ENCODE measurements at places on chromosomes 5 and 9. TPM values are rescaled to one million over a fixed set of nuclear protein-coding genes. Genes with fewer than 3 reads are reported as not detected.

DNA sequence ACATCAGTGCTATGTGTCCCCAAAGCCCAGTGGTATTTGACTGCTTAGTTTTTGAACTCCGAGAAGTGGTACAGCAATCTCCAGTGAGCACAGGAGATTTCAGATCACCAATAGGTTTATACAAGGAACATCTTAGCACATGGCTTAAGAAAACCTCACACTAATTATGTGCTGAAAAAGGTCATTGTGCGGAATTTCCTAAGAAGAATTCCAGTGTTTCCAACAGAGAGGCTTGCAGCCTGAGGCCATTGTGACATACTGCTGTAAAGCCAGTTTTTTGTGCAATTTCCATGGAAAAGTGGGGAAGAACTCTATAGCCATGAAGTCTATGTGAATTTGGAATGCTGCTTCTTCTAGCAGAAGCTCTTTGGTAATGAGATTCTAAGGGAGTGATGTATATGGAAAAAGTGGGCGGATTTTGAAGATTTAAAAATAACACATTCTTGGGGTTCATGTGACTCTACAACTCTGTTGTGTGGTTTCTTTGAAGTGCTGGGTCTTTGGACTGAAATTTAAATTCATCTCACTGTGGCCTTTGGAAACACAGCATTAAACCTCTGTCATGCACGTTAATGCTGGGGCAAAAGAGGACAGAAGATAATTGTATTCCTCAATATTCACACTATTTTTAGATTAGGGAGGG, 110.5 kb upstream of the CD180 start:
- DNase-seq = peak; percentile 71

GRCh38 chr9:34151398-34151797, 24.9 kb upstream of the DCAF12 start:
- DNase-seq = no peak

DNA sequence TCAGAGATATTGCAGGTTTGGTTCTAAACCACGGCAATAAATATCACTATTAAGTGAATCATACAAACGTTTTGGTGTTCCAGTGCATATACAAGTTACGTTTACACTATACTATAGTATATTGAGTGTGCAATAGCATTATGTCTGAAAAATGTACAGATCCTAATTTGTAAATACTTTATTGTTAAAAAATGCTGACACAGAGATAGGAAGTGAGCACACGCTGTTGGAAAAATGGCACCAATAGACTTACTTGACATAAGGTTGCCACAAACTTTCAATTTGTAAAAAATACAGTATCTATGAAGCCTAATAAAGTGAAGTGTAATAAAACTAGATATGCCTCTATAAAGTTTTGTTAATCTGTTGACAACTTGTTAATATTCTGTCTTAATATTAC, 16.0 kb downstream of the CFAP90 start:
- DNase-seq = no peak

Gene SLC45A2
- polyA plus RNA-seq = 0.12 TPM

- no peak for DNase-seq
Measured at GRCh38 chr9:135070198-135070951, 17.1 kb upstream of the OLFM1 start.

- DNase-seq = no peak
Measured at GRCh38 chr9:120927269-120928014, 846 bp upstream of the TRAF1 start.

GRCh38 chr9:127856729-127857116, 2.3 kb upstream of the ENG start:
- DNase-seq = no peak

GRCh38 chr5:171175746-171176145, 133.3 kb upstream of the TLX3 start:
- no peak for DNase-seq

DNA sequence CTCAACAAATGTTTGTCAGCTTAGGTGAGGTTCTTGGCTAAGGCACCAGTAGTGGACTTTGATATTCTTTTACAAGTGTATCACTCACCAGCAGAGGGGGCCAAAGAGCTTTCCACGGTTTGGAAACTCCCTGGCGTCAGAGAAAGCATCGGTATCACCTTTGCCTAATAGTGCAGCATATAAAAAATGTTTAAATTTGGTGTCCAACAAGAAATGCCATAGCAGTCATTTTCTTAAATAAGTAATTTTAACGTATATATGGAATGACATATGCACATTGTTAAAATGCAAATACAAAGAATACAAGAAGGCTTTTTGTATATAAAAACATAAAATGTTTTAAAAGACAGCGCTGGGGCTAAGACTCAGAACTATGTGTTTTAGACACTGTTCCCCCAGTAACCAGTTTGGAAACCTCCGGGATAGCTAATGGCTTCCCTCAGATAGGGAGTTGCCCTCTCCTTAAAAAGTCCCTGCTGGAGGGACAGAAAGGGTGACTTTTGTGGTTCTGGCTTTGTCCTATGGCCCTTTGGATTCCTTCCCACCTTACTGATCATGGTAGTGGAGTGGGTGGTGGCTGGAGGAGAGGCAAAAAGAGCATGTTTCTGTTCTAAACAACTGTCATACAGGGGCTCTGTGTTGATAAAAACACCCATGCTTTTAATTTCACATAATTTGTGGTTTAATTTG, 124.6 kb downstream of the GPBP1 start:
- DNase-seq = peak; percentile 89

Gene ARID3C
- 0.18 TPM for polyA plus RNA-seq

DNA sequence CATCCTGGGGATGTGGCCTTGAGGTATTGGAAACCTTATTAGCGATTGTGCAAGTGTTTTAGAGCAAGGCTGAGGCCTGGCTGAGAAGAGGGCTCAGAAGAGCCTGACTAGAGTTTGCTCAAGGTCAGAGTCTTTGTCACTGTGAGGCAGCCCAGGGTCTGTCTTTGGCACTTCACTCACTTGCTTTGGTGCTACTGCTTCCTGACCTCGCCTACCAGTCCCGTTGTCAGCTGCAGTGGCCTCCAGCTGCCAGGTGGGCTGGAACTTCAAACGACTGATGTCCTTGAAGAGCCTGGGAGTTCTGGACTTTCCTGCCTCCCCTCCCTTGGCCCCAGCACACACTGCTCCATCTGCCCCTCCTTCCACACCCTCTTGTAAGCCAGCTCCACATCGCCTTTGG, 228.0 kb downstream of the SNX18 start:
- DNase-seq = no peak

DNA sequence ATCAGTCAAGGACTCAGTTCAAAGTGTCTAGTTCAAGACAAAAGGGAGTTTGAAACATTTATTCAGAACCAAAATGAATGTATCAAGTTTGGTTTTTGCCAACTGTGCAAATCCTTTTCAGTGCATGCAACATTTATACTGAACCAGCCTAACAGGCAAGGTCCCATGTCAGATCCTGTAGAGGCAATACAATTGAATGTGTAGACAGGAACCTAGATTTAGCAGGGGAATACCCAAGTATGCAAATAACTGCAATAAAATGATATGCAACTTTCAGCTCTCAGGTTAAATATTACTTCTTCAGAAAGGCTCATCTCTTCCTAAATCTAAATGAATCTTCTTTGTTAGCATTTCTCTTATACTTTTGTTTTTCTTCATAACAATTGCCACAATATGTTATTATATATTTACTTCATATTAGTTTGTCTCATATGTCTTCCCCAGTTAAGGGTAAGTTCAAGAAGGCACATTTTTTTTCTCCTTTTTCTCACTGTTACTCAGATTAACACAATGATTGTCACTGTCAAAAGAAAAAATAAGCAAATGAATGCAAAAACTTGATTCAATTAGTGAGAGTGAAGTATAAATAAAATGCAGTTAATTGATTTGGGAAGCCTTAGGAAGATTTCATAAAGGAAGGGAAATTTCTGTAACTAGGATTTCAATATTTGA, 163.9 kb upstream of the RASA1 start:
- no peak for DNase-seq

DNA sequence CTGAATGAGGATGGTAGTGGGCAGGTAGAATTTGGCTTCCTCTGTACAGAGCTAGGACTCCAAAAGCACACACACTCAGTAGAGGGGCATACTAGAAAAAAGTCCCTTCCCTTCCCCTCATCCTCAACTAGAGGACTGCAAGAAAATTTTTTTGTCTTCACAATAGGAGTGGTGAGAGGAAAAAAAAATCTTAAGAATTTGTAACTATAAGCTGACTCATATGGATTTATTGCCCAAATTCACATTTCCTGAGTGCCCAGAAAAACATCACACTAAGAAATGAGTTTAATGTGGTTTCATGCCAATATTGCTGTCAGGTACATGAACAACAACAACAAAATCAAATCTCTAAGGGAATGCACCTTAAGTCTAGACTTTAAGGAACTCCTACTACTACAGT, 43.7 kb downstream of the RANBP6 start:
- no peak for DNase-seq

Gene FOXD4L5
- polyA plus RNA-seq = 0.96 TPM

Gene MACROH2A1
- polyA plus RNA-seq = 112 TPM

Gene TMEM215
- 2.4 TPM for polyA plus RNA-seq

Gene SLCO6A1
- 1.7 TPM for polyA plus RNA-seq

Gene PAEP
- not detected for polyA plus RNA-seq

Gene IL4
- polyA plus RNA-seq = not detected

DNA sequence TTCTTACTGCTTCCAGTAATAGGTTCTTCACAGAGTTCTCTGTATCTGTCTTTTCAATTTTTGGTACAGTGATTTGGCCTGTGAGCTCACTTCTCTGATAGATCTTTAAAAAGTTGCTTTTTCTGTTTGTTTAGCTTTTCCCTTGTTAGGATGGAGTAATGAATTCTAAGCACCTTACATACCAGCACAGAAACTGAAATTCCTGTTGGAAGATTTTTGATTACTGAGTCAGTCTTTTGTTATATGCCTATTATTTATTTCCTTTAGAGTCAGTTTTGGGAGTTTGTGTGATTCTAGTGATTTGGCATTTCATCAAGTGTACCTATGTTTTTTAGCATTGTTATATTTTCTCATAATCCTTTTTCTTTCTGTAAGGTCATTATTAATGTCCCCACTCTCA, 37.6 kb upstream of the IPPK start:
- no peak for DNase-seq

Gene GCNT4
- polyA plus RNA-seq = 0.48 TPM

DNA sequence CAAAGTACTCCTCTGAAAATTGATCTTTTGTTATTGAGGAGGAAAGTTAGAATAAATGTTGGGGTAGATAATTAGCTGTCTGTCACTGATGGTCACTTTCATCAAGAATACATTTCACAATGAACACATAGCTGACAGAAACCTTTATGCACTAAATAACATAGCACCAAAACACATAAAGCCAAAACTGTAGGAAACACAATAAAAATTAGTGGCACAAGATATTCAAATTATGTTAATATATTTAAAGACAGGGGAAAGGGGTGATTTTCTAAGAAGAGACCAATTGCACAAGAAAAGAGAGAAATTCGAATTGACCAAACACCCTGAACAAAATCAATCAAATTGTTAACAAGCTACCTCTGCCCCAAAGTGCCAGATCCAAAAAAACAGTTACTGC, 89.7 kb downstream of the AK8 start:
- no peak for DNase-seq

Gene ASS1
- 51.2 TPM for polyA plus RNA-seq

Gene TOR1B
- polyA plus RNA-seq = 16.0 TPM

Gene LEAP2
- 3.7 TPM for polyA plus RNA-seq

DNA sequence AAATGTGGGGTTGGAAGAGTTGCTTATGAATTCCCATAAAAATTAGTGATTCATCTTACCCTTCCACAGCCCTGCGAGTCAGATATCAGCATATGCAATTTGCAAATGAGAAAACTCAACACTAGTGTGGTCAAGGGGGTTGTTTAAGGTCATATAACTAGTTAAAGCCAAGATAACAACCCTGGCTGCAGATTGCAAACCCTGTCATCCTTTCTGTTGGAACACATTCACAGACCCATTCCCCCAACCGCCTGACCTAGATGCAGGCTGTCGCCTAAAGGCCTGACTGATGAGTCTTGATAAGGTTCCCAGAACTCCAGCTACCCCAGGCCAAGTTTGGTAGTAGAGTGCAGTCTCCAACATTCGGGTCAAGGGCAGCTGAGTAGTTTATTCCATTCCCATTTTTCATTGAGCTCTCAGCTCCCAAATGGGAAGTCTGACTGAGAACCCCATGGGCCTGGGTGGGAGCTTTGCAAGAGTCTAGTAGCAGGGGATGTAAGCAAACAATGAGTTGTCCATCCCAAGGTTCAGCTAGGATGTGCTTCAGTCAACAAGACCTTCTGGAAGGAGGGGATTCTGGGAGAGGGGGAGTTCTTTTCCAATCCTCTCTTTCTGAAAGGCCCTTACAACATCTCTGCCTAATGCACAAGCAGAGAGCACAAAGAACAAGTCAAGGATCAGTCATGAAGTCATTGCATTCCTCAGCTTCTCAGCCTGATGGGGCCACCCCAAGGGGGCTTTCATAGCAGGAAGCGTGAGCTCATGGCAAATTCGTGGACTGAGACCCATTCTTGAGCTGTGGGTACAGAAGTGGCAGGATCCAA, 40.3 kb downstream of the ADAM19 start:
- no peak for DNase-seq

- no peak for DNase-seq
Measured at GRCh38 chr9:21042466-21042865, 11.0 kb upstream of the HACD4 start.

Gene IRX1
- polyA plus RNA-seq = 1.3 TPM

Gene LRRC14B
- polyA plus RNA-seq = 25.7 TPM

Gene CCDC112
- polyA plus RNA-seq = 10.7 TPM

Gene CCDC183
- 1.2 TPM for polyA plus RNA-seq

GRCh38 chr9:81626511-81626910, 62.8 kb downstream of the TLE1 start:
- no peak for DNase-seq

Gene SPINK7
- polyA plus RNA-seq = not detected

Gene PNPLA7
- polyA plus RNA-seq = 2.5 TPM

- no peak for DNase-seq
Measured at GRCh38 chr5:57010786-57011185, 58.9 kb upstream of the MIER3 start.

- no peak for DNase-seq
Measured at GRCh38 chr9:116003397-116003796, 150.2 kb upstream of the PAPPA start.

- DNase-seq = no peak
Measured at GRCh38 chr5:14937254-14937653, 65.7 kb upstream of the ANKH start.

Gene TMEM267
- 8.3 TPM for polyA plus RNA-seq

GRCh38 chr5:36459176-36460135, 146.9 kb upstream of the SLC1A3 start:
- DNase-seq = no peak

Gene PKN3
- polyA plus RNA-seq = 9.8 TPM

GRCh38 chr9:88090151-88090581, 48.1 kb downstream of the SPATA31C2 start:
- no peak for DNase-seq

GRCh38 chr9:38108326-38108725, 39.3 kb upstream of the SHB start:
- no peak for DNase-seq

DNA sequence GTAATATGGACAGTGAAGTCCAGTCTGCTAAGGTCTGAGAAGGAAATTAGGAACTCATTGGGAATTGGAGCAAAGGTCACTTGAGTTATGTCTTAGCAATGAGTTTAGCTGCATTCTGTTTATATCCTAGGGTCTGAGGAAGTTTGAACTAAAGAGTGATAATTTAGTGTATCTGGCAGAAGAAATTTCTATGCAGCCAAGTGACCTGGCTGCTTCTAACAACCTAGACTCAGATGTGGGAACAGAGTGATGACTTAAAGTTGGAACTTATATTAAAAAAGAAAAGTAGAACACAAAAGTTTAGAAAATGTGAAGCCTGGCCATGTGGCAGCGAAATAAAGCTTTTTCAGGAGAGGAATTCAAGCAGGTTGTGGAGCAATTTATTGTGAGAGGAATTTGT, 106.2 kb downstream of the PRDM9 start:
- peak; percentile 66 for DNase-seq

Gene RHOBTB3
- polyA plus RNA-seq = 131 TPM
